ENCODE measurements at places on chromosomes 7 and 10. TPM values are rescaled to one million over a fixed set of nuclear protein-coding genes. Genes with fewer than 3 reads are reported as not detected.

GRCh38 chr7:26580064-26580591, 284.3 kb downstream of the SKAP2 start:
- H3K36me3 ChIP-seq = no peaks in the 10 kb centered on the region
- H3K27me3 ChIP-seq = no peaks in the 10 kb centered on the region
- no peaks in the 10 kb centered on the region for H3K4me1 ChIP-seq

GRCh38 chr7:101169838-101170551, 4.6 kb upstream of the VGF start:
- peaks cover 23% of the 10 kb centered on the region for H3K4me1 ChIP-seq
- no peaks in the 10 kb centered on the region for H3K36me3 ChIP-seq
- H3K27ac ChIP-seq = no peak overlapping the region
- H3K4me3 ChIP-seq = no peak overlapping the region
- DNase-seq = peak; percentile 72

DNA sequence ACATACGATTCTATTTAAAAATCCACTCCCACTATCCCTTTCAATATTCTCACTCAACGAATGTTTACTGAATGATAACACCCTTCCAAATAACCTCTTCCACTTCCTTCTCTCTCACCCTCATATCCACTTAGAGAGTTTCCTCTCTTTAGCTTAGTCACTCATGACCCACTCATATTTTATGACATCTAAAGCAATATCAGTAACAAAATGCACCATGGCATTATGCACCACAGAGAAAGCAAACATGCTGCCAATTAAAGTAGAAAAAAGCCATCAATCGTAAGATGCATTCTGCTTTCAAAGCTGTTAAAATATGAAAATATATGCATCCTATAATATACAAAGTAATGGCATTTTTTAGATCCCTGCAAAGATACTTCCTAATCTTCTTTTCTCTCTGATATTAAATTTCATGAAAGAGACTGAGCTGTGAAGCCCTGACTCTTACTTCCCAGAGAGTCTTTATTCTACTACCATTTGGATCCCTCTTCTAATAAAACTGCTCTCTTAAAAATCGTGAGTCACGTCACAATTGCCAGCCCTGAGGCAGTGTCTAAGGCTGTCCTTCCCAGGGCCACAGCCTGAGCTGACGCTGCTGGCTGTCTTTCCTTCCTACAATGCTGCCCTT, 283.0 kb upstream of the KLF6 start:
- no peaks in the 10 kb centered on the region for H3K36me3 ChIP-seq
- H3K27ac ChIP-seq = no peak overlapping the region
- peaks cover 6% of the 10 kb centered on the region for H3K4me1 ChIP-seq
- H3K27me3 ChIP-seq = no peaks in the 10 kb centered on the region

- H3K36me3 ChIP-seq = peaks cover 19% of the 10 kb centered on the region
- H3K4me1 ChIP-seq = peaks cover 7% of the 10 kb centered on the region
- H3K27ac ChIP-seq = no peak overlapping the region
- DNase-seq = no peak
- H3K4me3 ChIP-seq = no peak overlapping the region
Measured at GRCh38 chr7:151076863-151077704, 3.5 kb downstream of the FASTK start.

DNA sequence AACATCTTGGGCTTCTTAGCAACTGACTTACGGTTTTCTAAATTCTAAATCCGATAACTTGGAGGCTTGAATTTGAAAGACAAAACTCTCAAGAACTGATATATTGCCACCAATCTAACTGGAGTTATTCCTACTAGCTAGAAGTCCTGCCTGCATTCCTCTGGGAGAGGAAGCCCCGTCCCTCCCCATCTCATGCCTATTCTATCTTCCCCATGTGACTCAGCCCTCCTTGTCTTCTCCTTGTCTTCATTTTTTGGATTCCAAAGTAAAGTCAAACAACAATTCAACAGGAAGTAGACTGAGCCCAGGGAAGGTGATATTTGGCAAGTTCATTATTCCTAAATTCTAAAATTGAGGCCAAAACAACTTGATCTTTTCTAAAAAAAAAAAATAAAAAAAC, 587.7 kb downstream of the KCNMA1 start:
- no peak overlapping the region for H3K27ac ChIP-seq
- no peak for DNase-seq
- H3K4me1 ChIP-seq = peaks cover 15% of the 10 kb centered on the region
- no peaks in the 10 kb centered on the region for H3K36me3 ChIP-seq
- H3K27me3 ChIP-seq = no peaks in the 10 kb centered on the region

GRCh38 chr10:123156078-123156477, 1.9 kb downstream of the BUB3 start:
- H3K27me3 ChIP-seq = peaks cover 25% of the 10 kb centered on the region
- H3K4me3 ChIP-seq = no peak overlapping the region
- no peak for DNase-seq
- no peak overlapping the region for H3K27ac ChIP-seq
- peaks cover 25% of the 10 kb centered on the region for H3K36me3 ChIP-seq
- peaks cover 6% of the 10 kb centered on the region for H3K4me1 ChIP-seq

GRCh38 chr10:61609701-61610100, 53.0 kb upstream of the CABCOCO1 start:
- no peaks in the 10 kb centered on the region for H3K36me3 ChIP-seq
- no peaks in the 10 kb centered on the region for H3K4me1 ChIP-seq
- H3K27me3 ChIP-seq = no peaks in the 10 kb centered on the region
- no peak overlapping the region for H3K27ac ChIP-seq
- DNase-seq = no peak

DNA sequence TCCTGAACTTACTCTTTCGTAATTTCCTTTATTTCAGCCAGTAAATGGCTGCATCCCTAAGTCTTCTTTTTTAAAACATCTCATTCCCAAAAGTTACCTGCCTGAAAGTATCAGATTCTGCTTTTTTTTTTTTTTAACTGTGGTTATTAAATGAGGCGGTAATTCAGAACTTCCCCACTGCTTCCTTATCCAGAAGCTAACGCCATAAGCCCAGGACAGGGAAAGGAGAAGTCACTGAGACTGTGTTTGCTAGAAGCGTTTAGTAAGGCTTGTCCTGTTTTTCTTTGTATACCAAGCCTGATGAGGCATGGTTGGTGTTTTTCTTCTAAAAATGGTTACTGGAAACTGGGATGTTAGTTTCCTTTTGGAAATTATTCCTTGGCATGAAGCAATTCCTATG, 197.8 kb downstream of the CELF2 start:
- DNase-seq = no peak
- H3K36me3 ChIP-seq = peaks cover 5% of the 10 kb centered on the region
- H3K4me3 ChIP-seq = no peak overlapping the region

DNA sequence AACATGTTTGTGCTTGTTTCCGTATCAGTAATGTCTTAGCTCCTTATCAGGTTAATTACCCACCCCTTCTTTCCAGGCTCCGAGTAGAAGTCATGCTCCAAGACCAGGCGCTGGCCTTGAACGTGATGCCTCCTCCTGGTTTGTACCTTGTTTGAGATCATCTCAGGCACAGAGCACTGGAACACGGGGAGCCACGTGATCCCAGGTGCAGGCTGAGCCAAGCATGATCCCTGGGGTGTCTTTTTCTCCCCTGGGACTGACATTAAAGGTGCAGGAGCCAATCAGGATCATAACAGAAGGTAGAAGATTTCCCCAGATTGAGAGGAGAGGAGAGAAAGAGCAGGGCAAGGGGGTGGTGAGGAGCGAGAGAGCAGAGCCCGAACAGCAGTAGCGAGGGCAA, 626.1 kb upstream of the GALNT17 start:
- H3K36me3 ChIP-seq = no peaks in the 10 kb centered on the region
- H3K4me3 ChIP-seq = no peak overlapping the region
- no peaks in the 10 kb centered on the region for H3K4me1 ChIP-seq

GRCh38 chr7:105796365-105796764, 80.0 kb downstream of the ATXN7L1 start:
- DNase-seq = no peak
- H3K36me3 ChIP-seq = no peaks in the 10 kb centered on the region
- H3K4me1 ChIP-seq = peaks cover 9% of the 10 kb centered on the region
- H3K4me3 ChIP-seq = no peak overlapping the region
- no peaks in the 10 kb centered on the region for H3K27me3 ChIP-seq
- no peak overlapping the region for H3K27ac ChIP-seq

DNA sequence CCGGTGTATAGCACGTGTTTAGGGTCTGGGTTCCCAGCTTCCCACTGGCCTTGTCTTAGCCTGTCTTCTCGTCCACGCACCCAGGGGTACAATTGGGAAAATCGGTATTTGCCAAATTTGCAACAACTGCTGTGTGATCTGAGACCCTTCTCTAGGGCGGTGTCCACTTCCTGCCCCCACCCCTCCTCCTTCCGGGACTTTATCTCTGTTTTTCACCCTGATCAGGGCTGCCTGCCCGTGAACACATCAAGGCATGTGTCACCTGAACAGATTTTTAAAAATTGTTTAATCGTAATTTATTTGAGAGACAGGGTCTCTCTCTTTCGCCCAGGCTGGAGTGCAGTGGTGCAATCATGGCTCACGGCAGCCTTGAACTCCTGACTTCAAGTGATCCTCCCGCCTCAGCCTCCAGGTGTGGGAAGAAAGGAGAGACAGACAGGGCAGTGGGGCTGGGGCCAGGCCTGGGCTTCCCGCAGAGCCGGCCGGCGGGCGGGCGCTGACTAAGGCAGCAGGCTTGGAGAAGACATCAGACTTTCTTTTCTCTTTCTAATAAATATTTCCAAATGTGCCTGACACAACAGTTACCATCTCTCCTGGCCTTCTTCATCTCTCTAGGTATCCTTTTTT, 27.5 kb downstream of the ELFN1 start:
- DNase-seq = no peak
- no peaks in the 10 kb centered on the region for H3K36me3 ChIP-seq
- H3K27ac ChIP-seq = no peak overlapping the region

GRCh38 chr10:44856696-44857095, 54.4 kb upstream of the TMEM72 start:
- H3K4me3 ChIP-seq = no peak overlapping the region
- H3K27me3 ChIP-seq = no peaks in the 10 kb centered on the region

DNA sequence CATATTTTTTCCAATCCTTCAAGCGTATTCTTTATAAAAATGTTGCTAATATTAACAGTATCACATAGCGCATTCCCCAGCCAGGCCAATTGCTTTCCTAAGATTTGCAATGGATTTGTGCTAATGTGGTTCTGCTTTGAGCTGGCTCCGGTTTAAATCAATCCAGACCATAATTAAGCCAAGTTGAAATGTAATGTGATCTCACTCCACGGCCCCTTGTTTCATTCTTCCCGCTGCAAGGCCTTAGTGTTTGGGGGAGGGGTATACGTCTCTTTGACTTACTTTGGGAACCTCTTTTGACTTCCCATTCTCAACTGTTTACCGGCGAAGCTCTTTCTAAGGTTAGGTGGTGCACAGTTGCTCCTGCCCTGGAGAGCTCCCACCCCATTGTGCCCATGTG, 86.4 kb downstream of the PRPF18 start:
- no peak overlapping the region for H3K4me3 ChIP-seq
- no peaks in the 10 kb centered on the region for H3K27me3 ChIP-seq
- DNase-seq = peak; percentile 74
- H3K4me1 ChIP-seq = peaks cover 7% of the 10 kb centered on the region
- peaks cover 18% of the 10 kb centered on the region for H3K36me3 ChIP-seq
- no peak overlapping the region for H3K27ac ChIP-seq

GRCh38 chr7:76201732-76202665, at the start of gene SRRM3:
SRRM3 (plus strand) TSS chr7:76201896; CDS start chr7:76235067, 33,171 bp downstream.
- peak; percentile 83 for DNase-seq
- peaks cover 2% of the 10 kb centered on the region for H3K4me1 ChIP-seq
- H3K27me3 ChIP-seq = no peaks in the 10 kb centered on the region
- no peak within 1 kb of the TSS for H3K27ac ChIP-seq

- no peak for DNase-seq
- H3K36me3 ChIP-seq = no peaks in the 10 kb centered on the region
- H3K4me1 ChIP-seq = peaks cover 4% of the 10 kb centered on the region
- H3K27ac ChIP-seq = no peak overlapping the region
- no peaks in the 10 kb centered on the region for H3K27me3 ChIP-seq
- H3K4me3 ChIP-seq = no peak overlapping the region
Measured at GRCh38 chr10:103575416-103576075, 82.0 kb downstream of the NEURL1 start.

GRCh38 chr7:139651308-139651707, 126.5 kb downstream of the HIPK2 start:
- no peaks in the 10 kb centered on the region for H3K36me3 ChIP-seq
- peaks cover 27% of the 10 kb centered on the region for H3K4me1 ChIP-seq
- no peak overlapping the region for H3K4me3 ChIP-seq
- peak overlapping the region; percentile 69 for H3K27ac ChIP-seq

GRCh38 chr10:14478604-14479003, 147.9 kb upstream of the FRMD4A start:
- H3K27me3 ChIP-seq = no peaks in the 10 kb centered on the region
- no peaks in the 10 kb centered on the region for H3K4me1 ChIP-seq
- no peak overlapping the region for H3K4me3 ChIP-seq
- H3K27ac ChIP-seq = no peak overlapping the region

DNA sequence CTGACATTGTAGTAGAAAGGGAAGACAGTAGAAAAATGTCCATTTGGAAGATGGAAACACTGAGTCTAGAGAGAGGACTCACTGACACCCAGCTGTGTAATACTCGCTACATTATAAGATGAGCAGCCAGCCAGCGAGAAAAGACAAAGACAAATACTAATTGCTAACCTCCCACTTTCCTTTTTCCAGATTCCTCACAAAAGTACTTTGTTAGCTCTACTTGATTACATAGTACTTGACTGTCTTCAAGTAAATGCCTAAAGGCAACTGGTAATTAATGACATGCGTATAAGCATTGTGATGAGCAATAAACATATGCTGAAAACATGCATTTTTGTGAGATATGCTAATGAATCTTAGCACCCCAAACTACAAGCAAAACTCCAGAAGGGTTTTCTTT, 363.1 kb downstream of the GPAM start:
- no peak overlapping the region for H3K27ac ChIP-seq
- no peaks in the 10 kb centered on the region for H3K4me1 ChIP-seq
- H3K4me3 ChIP-seq = no peak overlapping the region

DNA sequence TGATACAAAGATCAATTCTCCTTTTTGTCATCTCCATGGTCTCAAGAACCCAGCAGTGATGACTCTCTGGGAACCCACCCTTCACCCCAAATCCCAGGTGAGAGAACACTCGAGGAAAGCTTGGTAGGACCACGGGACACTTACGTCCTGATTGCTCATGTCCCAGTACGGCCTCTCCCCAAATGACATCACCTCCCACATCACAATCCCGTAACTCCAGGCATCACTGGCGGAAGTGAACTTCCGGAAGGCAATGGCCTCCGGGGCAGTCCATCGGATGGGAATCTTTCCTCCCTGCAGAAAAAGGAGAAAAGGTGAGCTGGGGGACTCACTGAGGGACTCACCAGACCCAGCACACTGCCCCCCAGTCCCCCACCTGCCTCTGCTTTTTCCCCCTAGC, 21.0 kb downstream of the EPHB4 start:
- no peaks in the 10 kb centered on the region for H3K27me3 ChIP-seq
- no peaks in the 10 kb centered on the region for H3K4me1 ChIP-seq
- no peak for DNase-seq
- peaks cover 13% of the 10 kb centered on the region for H3K36me3 ChIP-seq
- no peak overlapping the region for H3K4me3 ChIP-seq

GRCh38 chr7:41955893-41956675, 253.2 kb upstream of the INHBA start:
- H3K27me3 ChIP-seq = no peaks in the 10 kb centered on the region
- H3K27ac ChIP-seq = no peak overlapping the region
- H3K4me3 ChIP-seq = no peak overlapping the region
- H3K4me1 ChIP-seq = peaks cover 7% of the 10 kb centered on the region
- peak; percentile 99 for DNase-seq
- peaks cover 3% of the 10 kb centered on the region for H3K36me3 ChIP-seq

NME8 gene
- total RNA-seq = 0.28 TPM

SAP25 gene
- total RNA-seq = 1.9 TPM

FAM25A gene
- total RNA-seq = not detected

DGKB gene
- 0.06 TPM for total RNA-seq

CALHM3 gene
- total RNA-seq = not detected

SLC18A3 gene
- total RNA-seq = not detected

SSC4D gene
- total RNA-seq = 0.28 TPM

NODAL gene
- total RNA-seq = not detected

NKX1-2 gene
- not detected for total RNA-seq
